ENCODE measurements at places on chromosomes 11 and 22.

GRCh38 chr11:75413864-75414263 is 14.5 kb downstream of the RPS3 start:
- DNase-seq: no peak

- DNase-seq: no peak
Observed at GRCh38 chr11:35006389-35007128, 90.1 kb downstream of the PDHX start.

DNA sequence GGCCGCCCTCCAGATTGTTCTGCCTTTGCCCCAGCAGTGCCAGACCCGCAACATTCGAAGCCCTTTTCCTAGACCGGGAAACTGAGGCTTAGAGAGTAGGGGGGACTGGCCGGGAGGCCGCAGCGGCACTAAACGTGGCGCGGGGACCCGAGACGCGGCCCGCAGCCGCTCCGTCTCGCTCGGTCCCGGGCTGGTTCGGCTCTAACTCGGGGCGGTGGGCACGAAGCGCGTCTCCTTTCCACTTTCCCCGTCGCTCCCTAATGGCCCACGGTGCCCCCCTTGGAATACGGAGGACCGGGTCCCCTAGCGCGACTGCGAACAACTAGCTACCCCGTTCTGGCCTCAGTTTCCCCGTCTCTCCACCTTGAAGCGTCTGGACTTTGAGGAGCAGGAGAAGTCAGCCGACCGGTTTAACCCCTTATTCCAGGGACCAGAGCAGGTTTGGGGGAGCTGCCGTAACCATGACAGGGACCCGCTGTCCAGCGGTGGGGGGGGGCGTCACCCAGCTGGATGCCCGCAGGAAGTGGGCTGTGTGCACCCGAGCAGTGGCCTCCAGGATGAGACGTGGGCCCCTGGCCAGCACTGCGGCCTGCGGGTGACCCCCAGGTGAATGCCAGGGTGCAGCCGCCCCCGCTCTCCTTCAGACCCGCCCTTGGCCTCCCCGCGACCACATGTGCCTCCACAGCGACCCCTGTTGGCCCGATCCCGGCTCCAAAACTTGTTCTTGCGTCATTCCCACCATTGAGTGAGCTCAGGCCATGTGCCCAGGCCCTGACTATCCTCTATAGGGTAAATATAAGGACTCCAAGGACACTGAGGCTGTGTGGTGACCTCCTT is 1.1 kb downstream of the CDC42EP1 start:
- DNase-seq: peak; percentile 31

DNA sequence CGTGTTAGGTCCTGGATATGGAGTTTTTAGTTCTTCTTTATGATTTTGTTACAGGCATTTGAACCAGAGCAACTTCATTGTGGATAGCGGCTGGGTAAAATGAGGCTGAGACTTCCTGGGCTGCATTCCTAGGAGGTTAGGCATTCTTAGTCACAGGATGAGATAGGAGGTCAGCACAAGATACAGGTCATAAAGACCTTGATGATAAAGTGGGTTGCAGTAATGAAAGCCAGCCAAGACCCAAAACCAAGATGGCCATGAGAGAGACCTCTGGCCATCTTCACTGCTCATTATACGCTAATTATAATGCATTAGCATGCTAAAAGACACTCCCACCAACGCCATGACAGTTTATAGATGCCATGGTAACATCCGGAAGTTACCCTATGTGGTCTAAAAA is 23.4 kb upstream of the CLMP start:
- DNase-seq: no peak

DNA sequence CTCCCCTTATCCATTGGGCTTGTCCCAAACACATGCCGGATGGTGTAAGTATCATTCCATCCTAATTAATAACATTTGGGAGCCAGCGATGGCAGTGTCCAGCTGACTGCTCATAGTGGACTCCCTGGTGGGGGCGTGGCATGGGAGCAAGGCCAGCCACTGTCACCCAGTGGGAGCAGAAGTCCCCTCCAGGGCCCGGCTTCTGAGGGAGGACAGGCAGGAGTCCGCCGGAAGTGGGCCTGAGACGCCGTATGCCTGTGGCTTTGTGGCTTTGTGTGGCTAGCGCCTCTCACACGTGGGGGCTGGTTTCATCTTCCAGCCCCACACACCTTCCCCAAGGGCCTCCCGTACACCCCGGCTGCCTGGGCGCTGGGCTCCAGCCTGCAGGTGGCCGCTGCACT is 124.5 kb downstream of the KCNQ1 start:
- no peak for DNase-seq

All from NCI-H2171 treated with DMSO at 0.1 percent for 48 hours (cell line).